Immature natural killer cell (primary cell): ENCODE measurements at places on chromosomes 5 and 9.

DNA sequence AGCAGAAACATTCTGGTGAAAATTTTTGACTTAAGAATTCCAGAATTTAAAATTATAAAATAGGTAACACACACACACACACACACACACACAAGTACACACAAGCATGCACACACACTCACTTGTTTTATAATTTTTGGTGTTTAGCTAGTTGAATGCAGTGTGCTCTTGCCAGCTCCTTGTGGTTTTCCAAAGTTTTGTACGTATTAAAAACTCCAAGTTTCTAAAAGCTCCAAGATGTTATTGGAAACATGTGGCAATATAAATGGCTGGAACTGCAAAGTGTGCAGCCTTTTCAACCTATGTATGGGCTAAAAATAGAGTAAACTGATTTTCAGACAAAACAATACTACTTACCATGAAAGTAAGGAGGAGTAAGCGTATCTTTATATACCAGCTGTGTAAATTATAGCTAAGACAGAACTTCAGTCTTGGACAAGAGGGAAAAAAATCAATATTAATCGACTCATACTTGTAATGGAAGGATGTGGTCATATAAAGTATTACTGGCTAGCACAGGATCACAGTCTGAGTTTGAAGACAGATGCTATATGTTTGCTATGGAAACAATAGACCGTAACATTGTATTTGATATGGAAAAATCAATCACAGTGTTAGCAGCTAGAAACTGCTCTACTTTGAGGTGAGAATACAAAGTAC, 727.1 kb upstream of the GRAMD2B start:
- DNase-seq, result no peak

DNA sequence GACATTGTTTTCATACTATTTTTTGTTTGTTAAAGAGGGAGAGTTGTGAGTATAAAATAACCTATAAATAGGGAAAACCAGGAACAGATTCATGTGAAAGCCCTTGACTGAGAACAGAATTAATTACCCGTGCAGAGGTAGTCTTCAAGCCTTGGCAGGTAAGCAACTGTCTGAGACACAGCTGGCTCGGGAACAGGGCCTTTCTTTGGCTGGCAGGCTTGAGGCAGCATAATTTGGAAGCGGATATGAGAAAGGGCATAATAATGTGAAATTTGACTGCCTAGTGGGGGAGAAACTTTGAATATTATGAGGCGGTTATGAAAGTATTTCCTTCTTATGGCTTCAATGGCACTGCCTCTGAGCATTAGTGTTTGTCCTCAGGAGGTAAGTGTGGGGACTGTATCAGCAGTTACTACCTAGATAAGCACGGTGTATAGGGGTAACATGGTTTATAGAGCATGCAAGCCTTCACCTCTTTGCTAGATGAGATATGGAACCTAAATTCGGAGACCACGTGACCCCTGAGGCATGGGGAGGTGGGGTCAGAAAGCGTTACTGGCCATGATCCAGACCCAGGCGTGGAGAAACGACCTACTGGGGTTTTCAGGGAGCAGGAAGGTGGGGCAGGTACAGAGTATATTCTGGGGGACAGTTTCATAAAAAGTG, 210.2 kb upstream of the GAS1 start:
- DNase-seq, result no peak

DNA sequence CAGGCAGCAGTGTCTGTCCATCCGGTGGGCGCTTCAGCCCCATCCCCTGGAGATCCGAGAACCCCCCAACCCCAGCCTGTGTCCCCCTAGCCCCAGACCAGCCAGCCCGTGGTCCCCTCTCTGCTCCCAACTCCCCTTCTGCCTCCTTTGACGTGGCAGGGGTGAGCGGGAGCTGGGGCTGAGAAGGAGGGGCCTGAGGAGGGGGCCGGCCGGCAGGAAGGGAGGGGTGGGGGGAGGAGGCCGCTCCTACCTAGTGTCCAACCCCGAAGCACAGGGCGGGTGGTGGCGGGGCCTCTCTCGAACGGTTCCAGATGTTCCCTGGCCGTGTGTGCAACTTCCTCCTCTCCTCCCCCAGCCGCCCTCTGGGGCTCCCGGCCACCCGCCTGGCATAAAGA, 31.0 kb downstream of the GOLGA2 start:
- DNase-seq, result no peak

DNA sequence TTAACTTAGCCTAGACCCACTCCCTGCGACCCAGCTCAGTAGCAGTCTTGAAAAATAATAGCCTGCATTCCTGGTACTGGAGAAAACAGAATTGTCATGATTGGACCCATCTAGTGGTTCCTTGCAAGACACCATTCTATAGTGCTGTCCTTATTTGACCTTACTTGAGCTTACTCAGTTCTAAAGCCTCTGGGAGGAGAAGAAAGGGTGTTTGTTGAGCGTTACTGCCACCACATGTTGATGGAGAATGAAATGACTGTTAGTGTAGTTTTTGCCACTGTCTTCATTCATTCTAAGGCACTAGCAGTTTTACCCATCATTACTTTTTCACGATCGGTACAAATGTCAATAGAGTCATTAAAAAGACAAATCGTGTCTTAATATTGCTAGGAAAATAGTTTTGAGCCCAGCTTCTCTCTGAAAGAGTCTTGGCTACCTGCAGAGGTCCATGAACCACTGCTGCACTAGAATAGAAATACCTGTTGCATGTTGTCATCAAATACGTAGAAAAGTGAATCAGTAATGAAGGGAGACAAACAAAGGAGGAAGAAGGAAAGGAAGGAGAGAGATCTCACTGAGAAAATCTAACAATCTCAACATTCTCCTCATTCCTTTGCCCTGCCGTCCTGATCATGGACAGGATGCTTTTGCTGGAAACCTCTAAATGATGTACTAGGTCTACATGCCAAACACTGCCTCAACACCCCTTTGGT, 96.0 kb downstream of the LIX1 start:
- DNase-seq, result no peak

GRCh38 chr5:126811515-126812198, 34.7 kb downstream of the LMNB1 start:
- peak; percentile 72 for DNase-seq

- DNase-seq, result no peak
Measured at GRCh38 chr5:94157704-94158539, 416.5 kb upstream of the POU5F2 start.

DNA sequence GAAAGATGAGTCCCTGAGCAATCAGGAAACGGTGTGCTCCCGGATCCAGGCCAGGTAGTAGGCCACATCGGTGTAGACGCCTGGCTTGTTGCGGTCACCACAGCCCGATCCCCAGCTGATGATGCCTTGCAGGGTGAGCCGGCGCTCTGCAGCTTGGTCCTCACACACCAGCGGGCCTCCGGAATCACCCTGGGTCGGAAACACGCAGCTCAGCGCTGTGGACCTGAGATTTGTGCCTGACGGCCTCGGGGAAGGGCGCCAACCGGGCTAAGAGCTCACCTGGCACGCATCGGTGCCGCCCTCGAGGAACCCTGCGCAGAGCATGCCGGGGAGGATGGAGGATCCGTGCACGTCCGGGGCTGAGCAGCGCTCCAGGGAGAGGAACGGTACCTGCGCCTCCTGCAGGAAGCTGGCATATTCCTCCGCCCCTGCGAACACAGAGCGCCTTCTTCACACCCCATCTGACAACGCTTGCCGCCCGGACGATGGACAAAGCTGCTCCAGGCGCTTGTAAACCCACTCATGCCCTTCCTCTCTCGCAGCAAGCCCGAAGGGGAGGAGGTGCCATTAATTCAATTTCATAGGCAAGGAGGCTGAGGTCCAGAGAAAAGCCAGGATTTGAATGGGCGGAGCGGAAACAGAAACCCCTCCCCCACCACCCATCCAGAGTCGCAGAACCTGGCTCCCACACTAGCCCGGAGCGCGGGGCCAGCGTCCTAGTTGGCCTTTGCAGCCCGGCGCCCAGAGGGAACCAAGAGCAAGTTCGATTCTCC, 2.0 kb upstream of the PFN3 start:
- DNase-seq, result no peak

DNA sequence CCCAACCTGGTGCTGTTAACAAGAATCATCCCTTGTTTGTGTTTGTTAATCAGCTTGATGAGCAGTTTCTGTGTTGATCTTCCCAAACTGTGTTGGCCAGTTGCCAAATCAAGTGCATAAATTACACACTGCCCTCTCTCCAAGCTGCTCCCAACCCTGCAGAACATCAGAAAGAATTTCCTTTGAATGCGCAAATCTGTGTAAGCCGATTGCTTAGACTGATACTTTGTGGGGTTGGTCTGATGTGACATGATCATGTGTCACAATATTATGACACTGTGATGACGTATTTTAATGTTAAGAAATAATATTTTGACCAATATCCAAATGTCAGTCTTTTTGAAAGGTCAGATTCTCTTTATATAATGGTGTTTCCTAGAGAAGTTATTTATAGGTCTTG, 766.4 kb upstream of the WWC1 start:
- DNase-seq, result no peak

GRCh38 chr9:70484232-70485130, 70.0 kb upstream of the KLF9 start:
- DNase-seq, result peak; percentile 41

- no peak for DNase-seq
Measured at GRCh38 chr5:155278532-155278931, 265.0 kb downstream of the KIF4B start.

DNA sequence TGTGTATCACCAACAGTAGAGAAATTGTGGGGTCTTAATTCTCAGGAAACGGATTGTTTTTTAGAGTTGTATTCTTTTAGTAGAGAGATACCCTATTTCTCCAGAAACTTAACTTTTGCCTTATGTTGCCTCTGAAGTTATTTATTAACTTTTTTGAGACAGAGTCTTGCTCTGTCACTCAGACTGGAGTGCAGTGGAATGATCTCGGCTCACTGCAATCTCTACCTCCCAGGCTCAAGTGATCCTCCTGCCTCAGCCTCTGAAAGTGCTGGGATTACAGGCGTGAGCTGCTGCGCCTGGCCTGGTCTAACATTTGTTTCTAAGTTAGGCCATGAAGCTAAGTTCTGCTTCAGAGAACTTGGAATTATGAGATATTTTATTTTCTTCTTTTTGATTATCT, 75.0 kb downstream of the CFAP95 start:
- DNase-seq, result no peak

- DNase-seq, result no peak
Measured at GRCh38 chr9:73402081-73403028, 250.7 kb downstream of the ANXA1 start.

DNA sequence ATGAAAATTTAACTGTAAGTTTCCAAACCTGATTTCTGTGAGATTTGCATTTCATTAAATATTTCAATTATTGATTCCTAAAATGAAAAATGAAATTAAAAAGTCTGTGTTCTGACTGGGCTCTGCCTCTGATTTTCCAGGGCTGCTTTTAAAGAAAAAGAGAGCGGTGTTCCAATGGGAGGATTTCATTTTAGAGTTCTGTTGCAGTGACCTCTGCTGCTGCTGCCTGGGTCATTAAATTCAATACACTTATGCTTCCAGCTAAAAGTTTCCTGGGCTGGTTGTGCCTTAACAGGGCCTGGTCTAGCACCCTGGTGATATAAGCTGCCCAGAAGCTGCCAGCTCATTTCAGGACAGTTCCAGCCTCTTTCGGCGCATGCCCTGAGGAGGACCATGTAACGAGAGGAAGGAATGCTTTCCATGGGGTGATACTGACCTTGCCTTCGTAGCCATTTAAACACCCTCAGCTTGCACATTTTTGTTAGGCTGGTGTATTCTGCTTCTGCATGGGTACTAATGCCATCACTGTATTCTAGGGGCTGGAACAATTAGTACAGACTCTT, 93.3 kb downstream of the TMEM174 start:
- DNase-seq, result no peak

DNA sequence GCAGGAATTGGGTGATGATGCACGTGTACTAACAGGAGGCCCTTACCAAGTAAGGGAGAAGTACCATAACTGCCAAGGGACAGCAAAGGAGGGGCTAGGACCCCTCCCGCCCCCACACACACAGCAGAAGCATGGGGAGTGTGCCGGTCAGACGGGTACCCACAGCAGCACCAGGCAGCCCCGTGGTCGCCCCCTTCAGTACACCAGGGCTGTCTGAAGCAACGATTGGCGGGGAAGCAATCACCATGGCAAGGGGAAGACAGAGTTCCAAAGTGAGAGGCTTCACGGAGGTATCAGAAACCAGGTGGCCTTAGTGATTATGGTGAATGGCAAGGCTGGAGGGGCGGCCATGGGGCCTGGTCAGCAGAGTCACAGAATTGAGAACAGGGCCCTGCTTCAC, 72.2 kb downstream of the CAMSAP1 start:
- no peak for DNase-seq

- no peak for DNase-seq
Measured at GRCh38 chr5:87413343-87413645, 564 bp upstream of the CCNH start.

GRCh38 chr9:15272377-15272928, 34.6 kb downstream of the TTC39B start:
- no peak for DNase-seq

DNA sequence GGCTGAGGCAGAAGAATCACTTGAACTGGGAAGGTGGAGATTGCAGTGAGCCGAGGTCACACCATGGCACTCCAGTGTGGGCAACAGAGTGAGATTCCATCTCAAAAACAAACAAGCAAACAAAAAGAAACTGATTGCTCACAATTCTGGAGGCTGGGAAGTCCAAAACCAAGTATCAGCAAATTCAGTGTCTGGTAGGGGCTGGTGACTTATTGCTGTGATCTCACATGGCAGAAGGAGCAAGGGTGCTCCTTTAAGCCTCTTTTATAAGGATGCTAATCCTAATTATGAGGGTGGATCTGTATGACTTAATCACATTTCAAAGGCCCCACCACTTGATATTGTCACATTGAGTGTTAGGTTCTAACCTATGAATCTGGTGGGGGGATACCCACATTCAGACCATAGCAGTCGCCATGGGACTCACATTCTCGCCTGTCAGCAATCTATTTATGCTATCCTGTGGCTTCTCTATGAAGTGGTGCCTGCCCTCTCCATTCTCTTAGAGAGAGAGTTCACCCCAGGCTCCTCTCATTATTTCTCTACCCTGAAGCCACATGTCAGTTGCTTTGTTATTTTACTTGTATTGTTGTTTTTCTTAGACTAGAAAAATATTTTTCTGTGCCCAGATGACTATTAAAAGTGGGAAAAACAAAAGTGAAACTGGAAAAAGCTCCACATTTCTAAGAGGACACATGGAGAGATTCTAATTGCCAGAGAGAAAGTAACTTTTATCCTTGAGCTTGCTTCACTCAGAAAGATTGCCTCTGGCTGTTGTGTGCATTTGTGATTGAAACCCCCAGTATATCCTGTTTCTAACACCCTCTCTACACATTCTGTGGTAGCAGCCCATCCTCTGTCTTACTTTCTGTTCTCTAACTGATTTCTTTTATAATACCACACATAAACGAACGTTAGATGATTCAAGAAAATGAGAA, 18.8 kb upstream of the PRLR start:
- DNase-seq, result no peak

DNA sequence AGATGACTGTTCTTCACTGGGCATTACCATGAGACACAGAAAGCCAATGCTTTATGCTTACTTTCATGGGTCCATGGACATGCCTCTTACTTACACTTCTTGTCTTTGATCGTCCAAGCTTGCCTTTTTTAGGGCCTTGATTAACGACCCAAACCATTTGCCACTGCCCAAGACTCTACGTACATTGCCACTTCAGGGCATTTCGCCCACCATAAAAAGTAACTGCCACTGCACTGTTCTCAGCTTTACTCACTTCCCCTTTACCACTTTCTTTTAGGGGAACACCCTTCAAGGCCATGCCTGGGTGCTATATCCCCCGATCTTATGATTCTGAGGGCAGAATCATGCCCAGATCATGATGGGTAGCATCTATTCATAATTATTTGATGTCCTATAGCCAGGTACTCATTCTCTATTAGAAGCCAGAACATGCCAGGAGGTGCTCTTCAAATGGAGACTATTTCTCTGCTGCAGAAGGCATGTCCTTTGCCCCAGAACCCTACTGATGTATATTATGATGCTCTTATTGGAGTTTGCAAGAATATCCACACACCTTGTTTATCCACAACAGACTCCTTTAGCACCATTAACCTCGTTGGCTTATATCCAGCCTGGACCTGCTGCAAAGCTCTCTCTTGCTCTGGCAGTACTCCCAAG, 64.1 kb upstream of the RAD23B start:
- DNase-seq, result no peak
